ENCODE measurements at places on chromosomes 5 and 9.

GRCh38 chr9:8916771-8917170 lies 1117.2 kb upstream of the DMAC1 start:
- no peak for DNase-seq

DNA sequence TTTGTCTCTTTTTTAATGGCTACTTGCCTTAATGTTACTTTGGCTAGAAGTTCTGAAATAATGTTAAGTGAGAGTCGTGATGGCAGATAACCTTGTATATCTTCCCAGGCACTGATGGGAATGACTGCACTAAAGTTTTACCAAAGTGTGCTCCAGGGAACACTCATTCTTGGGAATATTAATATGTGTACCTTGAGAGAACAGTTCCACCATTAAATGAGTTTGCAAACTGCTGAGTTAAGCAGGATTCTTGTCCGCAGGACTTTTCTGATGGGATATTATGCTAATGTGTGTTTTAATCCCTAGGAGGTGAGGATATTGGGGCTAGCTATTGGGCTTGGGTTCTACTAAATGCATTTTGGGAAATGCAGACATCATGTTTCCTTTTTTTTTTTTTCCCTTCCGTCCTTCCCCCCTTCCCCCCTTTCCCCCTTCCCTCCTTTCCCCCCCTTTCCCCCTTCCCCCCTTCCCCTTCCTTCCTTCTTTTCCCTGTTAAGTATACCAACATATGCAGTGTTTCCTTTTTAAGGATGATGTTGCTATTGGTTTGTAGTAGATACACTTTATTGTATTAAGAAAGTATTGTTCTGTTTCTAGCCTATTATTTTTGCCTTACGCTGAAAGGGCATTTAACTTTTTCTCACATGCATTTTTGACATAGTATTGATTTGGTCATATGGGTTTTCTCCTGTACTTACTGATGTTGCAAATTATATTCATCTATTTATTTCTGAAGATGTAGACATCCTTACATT lies 15.5 kb downstream of the ZBTB34 start:
- DNase-seq = no peak

GRCh38 chr9:131473891-131474290 lies 28.8 kb upstream of the POMT1 start:
- no peak for DNase-seq

DNA sequence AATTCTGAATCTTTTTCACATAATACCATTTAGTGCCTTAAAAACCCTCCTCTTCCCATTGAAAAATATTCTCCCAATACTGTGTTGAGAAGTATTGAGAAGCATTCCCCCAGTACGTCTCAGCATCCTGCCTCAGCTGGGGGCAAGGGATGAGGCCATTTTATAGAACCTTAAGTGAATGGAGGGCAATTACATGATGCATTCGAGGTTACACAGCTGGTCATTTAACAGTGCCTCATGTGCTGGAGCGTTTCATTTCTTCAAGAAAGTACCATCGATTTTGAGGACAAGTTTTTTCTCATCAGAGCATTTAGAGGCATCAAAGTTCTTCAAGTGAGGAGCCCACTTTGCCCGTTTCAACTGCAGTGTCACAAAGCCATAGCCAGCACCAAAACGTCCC lies 135.6 kb downstream of the DOCK2 start:
- DNase-seq = no peak

DNA sequence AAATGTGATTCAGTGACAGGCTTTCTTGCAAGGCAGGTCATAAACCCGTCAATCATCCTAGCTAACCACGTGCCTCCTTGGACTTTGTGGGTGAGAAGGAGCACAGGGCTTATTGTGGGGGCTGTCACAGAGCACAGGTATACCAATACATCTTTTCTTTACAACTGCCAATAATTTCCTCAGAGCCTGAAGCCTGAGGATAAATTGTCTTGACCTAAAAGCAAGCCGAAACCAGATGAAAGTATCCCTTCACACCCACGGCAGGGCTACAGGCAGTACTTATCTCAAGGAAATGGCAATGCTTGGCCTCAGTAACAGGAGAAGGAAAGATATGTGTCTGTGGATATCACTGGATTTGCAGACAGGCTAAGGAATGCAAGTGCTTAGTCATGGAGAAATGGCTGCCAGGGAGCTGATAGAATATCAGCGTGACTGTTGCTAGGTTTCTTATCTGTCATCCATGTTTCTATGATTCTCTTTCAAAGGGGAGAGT lies 90.3 kb upstream of the ZNF366 start:
- DNase-seq = no peak

- DNase-seq = no peak
Observed at GRCh38 chr9:30012622-30013021, 2371.8 kb upstream of the ACO1 start.

- DNase-seq = no peak
Observed at GRCh38 chr5:33635582-33635981, 194.8 kb downstream of the TARS1 start.

GRCh38 chr5:11064763-11065450 lies 303.9 kb upstream of the DAP start:
- no peak for DNase-seq

DNA sequence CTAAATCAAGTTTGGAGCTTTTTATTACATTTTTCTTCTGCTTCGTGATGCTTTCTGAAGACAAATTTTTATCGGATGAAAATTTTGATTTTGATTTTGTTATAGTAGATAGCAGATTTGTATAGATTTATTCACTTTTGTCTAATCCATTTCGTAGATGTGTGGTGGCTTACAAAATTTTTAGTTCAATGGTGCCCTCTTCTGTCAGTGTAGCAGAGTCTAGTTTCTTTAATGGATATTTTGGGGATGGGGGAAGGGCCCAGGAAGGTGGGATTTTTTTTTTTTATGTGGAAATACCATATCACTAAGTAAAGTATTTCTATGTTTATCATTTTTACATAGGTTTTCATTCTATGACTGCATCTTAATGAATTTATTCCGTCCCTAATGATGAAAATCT lies 259.9 kb upstream of the TARS1 start:
- DNase-seq = no peak

DNA sequence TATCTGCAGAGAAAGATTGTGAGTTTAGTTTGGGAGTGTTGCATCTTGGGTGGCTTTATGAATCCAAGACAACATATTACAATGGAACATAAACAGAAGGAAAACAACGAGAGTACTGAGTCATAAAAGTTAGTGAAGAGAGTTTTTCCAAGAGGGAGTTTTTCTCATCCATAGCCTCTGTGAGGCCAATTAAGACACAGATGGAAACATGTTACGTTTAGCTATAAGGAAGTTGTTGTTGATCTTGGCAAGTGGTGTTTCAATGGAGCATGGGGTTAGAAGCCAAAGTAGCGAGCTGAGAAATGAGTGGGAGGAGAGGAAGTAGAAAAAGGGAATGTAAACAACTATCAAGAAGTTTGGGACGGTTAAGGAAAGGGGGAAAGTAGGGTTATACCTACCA lies 53.3 kb upstream of the SPATA31D4 start:
- DNase-seq = no peak

DNA sequence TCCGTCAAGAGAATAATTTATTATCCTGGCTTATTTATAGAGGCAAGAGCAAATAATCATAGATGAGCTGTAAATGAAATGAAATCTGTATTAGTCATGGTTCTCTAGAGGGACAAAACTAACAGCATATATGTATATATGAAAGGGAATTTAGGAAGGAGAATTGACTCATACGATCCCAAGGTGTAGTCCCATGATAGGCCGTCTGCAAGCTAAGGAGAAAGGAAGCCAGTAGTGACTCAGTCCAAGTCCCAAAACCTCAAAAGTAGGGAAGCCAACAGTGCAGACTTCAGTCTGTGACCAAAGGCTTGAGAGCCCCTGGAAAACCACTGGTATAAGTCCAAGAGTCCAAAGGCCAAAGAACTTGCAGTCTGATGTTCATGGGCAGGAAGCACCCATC lies 515.9 kb upstream of the CYLC2 start:
- no peak for DNase-seq

GRCh38 chr5:135171336-135171735 lies 137.3 kb upstream of the PITX1 start:
- no peak for DNase-seq
